ENCODE measurements at places on chromosomes 12 and 14.

DNA sequence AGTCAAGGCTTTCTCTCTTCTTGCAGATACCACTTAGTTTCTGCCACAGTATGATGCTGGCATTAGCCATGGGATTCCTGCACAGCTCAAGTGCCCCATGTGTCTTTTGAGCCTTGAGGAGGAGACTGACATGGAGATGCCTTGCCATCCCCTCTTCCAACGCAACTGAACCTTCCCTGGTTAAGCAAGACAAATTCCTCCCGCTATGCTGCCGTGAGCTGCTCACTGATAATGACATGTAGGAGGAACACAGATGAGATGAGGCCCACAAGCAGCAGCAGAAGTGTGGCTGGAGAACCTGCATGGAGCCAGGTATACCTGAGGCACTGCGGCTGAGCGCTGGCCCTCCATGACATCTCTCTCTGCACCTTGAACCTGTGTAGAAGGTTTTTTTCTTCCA, 15.4 kb upstream of the PPP1R1A start:
- no peak for DNase-seq

- no peak for DNase-seq
Observed at GRCh38 chr12:51777457-51777856, 71.1 kb downstream of the FIGNL2 start.

GRCh38 chr12:31220061-31220460, 105.9 kb downstream of the SINHCAF start:
- DNase-seq: no peak

DNA sequence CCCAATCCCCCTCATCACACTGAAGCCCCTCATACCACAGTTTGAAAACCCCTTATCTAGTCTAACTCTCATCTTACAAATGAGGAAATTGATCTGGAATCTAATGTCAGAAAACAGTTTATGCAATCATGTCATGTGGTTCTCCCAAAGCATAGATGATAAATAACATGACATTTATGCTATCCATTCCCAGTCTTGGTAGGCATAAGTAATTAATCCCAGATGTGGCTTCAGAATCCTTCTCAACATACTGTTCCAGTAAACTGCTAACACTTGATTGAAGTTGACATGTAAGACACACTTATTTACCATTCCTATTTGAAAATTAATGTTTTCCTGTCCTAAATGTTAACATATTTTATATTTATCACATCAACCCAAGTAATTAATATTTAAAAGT, 168.7 kb downstream of the GALC start:
- no peak for DNase-seq

DNA sequence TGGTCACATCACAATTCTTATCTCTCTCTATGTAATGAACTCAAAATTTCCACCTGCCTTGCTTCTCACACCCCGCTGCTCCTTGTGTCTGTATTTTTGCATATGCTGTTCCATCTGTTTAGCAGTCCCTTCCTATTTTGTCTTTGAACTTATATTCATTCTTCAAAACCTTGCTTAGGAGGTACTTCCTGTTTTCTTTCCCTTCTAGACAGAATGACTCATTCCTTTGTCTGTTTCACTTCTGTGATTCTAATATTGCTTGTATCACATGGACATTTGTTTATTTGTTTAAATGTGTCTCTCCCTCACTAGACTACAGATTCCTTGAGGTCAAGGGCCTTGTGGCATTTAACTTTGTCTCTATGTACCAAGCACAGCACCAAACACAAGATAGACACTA, 424.2 kb downstream of the ETNK1 start:
- DNase-seq: no peak

DNA sequence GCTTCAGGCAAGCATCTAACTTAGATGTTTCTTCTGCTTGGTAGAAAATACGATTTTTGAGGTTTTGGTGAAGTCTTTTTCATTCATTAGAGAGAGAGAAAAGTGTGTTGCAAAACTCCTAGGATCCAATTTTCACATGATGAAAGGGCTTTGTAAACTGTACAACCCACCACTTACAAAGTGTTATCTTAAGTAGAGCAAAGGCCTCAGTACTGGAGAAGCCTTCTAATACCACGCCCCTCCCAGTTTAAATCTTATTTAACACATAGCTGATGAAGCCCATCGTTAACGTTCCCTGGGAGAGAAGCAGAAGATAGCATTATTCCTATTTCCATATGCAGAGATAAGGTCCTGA, 869 bp downstream of the APOLD1 start:
- DNase-seq: no peak

GRCh38 chr12:51128919-51129318, 44.0 kb downstream of the TFCP2 start:
- DNase-seq: no peak

GRCh38 chr14:92759679-92760523, 11.5 kb upstream of the LGMN start:
- DNase-seq: no peak

DNA sequence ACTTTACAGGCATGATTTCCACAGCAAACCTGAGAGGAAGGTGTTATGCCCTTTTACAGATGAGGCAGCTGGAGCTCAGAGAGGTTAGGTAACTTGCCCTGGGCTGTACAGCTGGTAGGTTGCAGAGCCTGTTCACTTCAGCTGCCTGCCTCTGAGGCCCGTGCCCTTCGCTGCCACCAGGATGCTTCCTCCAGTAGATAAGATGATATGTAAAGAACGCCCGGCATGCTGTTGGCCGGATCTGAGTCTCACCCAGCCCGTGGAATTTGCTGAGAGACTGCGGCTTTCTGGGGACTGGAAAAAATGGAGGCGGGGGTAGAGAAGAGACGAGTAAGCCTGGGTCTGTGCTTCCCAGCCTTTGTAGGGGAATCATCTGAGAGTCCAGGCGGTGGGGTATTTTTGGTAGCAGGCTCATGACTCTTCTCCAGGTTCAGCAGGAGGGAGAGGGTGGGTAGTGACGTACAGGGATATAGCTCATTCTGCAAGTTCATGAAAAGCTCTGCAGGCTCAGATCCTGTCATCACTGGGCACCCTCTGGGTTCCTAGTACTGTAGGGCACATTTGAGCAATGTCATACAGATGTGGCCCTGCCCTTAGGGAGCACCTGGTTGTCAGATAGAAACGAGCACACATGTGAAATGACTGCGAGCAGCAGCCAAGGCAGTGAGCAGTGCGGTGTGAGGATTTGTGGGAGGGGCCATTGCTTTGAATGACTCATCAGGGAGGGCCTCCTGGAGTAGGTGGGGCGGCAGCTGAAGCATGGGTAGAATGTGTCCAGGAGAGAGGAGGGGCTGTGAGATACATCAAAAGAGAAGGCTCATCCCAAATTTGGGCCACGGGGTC, 159.4 kb downstream of the TSPAN9 start:
- DNase-seq: peak; percentile 17

DNA sequence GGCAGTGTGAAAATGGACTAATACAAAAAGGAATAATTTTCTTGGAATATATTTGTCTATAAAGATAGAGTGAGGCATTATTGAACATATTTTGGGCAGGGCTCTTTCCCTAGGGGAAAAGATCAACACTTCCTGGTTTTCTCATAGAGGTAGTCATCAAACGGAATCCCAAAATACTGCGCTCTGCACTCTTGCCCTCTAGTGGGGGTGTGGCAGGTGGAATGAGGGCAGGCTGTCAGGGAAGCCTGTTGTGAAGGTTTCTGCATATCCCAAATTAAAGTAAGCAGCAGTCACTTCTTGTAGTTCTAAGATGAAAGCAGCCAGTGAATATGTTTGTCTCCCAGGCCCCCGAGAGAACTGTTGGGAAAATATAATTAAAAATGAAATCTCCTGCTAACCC, 666.8 kb upstream of the TMEM132C start:
- DNase-seq: no peak

DNA sequence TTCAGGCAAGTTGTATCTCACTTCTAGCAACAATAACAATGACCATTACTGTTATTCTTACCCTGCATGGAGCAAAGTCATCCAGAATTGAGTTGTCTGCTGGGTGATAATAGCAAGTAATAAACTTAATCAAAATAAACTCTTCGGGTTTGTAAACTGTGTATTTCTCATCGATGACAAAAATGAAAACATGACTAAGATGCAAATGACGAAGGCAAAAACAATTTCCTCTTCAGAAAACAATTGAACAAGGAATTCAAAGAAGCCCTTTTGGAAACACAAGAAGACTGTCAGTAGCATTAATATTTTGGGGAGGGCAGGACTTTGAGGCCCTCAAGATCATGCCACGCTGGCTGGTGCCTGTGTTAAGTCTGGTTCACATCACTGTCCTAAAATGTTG, 232.0 kb downstream of the BTG1 start:
- no peak for DNase-seq

DNA sequence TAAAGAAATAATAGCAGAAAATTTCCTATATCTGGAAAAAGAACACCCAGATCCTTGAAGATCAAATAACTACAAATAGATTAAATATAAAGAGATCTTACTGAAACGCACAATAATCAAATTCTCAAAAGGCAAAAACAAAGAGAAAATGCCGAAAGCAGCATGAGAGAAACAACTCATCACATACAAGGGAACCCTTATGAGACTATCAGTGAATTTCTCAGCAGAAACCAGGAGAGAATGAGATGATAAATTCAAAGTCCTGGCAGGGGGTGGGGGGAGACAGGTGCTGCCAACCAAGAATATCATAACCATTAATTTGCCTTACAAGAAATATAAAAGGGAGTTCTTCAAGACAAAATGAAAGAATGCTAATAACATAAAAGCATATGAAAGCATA, 73.7 kb downstream of the CEP128 start:
- DNase-seq: no peak

DNA sequence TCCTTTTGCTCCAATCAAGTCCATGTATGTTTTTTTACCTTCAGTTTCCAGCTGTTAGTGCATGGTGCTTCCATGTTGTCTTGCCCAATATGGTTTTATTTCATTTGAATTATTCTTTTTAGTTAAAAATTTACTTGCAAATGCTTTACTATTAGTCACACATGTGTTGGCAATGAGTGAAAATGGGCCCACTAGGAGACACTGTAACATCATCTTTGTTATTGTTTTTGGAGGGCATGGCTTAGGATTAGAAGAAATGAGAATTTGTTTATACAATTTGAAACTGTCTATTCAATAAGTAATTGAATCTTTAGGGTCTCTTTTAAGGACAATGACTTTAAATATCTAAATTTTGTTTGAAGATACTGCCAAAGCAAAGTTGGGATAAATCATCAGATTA, 133.7 kb downstream of the BRMS1L start:
- DNase-seq: no peak

DNA sequence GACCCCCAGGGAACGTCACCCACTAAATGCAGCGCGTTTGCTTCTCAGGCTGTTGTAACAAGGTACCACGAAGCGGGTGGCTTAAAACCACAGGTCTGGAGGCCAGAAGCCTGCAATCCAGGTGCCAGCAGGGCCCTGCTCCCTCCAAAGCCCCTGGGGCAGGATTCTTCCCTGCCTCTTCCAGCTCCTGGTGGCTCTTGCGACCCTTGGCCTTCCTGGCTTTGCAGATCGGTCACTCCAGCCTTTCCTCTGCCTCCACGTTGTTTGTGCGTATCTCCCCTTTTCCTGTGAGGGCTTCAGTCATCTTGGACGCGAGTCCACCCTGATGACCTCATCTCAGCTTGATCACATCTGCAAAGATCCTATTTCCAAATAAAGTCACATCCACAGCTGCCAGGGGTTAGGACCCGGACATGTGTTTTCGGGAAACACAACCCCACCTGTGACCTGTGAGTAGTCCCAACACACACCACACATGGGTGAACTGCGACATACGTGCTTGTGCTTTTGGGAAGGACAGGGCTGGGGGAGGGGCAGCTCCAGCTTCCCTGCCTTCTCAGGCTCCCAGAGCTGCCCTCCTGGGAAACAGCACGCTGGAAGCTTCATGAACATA, 114.5 kb upstream of the NCOR2 start:
- DNase-seq: no peak

- DNase-seq: no peak
Observed at GRCh38 chr12:105057174-105057573, 27.1 kb downstream of the ALDH1L2 start.

DNA sequence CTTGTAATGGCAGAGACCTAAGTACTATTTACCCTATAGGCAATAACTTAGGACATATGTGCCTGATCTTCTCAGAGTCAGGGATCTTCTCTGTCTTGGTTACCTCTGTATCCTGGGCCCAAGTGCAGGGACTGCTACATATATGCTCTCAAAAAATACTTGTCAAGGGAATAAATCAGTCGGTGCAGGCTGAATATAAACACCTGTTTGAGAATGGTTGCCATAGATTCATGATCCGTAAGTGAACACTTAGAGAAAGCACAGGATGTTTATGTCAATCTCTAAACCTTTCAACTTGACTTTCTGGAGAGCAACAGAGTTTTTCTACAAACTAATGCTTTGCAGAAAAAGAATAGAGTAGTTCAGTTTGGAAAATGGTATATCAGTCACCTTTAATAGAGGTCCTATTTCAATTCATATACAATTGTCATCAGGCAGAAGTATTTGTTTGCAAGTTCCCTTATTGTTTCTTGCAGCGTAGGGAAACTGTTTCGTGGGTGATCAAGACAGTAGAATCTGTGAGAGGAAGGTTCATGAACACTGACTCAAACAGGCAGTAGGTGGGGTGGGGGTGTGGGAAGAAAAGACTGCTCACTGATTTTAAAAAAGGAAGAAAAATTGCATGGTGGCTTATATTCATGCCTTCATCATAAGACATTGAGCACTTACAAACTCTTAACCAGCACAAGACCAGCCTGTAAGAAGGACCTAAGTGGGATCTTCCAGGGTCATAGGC, 6.0 kb upstream of the UBE2N start:
- DNase-seq: peak; percentile 39

DNA sequence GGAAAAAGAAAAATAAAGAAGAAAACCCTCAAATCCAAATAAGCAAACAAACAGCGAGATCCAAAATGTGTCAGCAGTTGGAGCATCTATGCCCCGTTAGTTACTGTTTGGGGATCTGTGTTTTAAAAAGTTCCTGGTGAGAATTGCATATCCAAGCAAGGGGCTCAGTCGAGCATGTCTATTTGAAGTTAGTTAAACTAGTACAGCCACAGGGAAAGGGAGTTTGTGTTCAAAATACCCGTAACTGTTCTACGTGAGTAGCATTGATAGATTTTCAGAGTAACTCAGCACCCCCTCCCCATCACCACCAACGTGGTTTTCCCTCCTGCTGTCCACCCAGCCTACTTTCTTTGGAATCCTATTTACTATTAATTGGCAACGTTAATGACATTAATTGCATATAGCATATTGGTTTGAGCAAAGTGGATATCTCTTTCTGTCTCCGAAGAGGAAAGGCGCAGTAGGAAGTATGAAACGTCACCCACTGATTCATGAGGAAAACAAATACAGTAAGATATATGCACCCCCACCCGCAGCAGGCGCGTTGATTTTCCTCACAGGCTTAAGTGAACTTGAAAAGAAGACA, 1.5 kb downstream of the NPAS3 start:
- no peak for DNase-seq

DNA sequence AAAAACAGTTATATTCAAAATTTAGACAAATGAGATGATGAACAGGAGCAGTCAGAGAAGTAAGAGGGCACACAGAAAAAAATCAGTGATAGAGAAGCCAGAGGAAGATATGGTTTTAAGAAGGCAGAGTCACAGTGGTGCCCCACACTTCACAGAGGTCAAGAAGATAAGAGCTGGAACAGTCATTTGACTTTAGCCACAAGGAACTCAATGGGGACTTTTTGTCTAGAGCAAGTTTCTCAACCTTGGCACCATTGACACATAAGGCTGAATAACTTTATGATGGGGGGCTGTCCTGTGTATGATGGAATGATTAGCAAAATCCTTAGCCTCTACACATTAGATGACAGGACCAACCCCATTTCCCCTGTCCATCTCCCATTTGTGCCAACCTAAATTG, 172.8 kb upstream of the PLEKHG7 start:
- DNase-seq: no peak

Data from stimulated activated CD4-positive, alpha-beta T cell treated with anti-CD3 and anti-CD28 coated beads, Interleukin-2, amount 100 ng/mL, for 24 hours (primary cell).